Iris pigment epithelial cell (primary cell): ENCODE measurements at places on chromosomes 7 and 10.

DNA sequence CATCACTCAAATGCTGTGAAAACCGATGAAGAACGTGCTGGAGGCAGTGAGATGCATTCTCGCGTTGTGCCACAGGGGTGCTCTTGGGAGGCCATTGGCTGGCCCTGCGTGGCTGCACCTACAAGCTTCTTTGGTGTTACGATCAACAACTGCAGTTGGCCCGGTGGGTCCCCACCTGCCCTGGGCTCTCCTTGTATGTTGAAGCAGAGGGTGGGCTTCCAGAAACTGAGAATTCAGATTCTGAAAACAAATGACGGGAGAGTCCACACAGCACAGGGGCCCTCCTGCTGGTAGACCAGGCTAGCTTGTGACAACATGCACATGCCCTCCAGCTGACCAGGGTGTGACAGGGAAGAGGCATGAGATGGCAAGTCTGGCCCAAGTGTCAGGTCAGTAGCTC is 23.7 kb upstream of the DDC start:
- DNase-seq = no peak

DNA sequence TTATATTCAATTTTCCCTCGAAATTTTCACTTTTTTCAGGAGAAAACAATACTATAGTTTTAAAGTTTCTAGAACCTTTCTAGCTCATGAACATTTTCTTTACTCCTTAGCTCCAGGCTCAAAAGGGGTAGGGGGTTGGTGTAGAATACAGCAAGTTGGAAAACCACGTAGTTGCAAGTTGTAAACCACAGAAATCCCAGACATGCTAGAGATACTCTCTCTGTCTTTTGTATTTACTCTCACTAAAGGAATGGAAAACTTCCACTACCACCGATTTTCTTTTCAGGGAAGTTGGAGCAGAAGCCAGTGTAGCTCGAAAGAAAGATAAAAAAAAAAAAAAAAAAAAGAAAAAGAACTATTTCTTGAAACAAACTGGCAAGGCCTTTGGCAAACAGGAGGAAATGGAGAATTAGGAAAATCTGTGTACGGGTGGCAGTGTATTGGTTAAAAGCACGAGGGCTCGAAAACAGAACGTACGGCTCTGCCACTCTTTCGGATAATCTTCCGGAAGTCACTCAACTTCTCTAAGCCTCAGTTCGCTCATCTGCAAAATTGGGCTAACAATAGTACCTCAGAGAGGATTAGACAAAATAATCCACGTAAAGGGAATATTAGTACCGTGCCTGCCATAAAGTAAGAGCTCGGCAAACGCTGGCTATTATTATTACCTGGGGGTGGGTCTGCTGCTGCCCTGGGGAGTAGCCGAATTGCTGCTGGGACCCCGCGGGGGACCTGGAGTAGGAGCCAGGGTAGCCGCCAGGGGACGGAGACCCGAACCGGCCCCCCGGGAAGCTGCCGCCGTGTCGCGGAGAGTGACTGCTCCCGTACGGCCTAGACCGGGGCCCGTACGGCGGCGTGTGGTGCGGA is 628 bp downstream of the MPLKIP start:
- DNase-seq = peak; percentile 35

DNA sequence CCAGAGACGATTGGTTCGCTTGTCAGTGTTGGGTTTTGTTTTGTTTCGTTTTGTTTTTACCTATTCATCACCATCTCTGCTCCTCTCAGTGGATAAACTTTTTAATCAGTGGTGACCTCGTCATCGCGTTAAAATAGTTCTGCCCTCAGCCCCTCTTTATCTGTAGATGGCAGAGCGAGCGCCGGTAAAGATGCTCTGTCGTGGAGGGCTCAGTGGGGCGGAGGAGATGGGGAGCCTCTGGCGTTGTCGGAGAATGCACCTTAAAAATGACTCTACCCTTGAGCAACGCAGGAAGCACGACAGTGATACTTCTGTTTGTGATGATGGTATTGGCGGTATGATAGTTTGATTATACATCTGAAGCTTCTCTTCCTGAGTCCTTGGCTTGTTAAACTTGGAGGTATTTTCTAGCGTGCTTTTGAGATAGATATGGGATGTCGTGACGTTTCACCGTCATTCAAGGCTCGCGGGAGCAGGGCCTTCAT is 554 bp downstream of the CSGALNACT2 start:
- peak; percentile 68 for DNase-seq

DNA sequence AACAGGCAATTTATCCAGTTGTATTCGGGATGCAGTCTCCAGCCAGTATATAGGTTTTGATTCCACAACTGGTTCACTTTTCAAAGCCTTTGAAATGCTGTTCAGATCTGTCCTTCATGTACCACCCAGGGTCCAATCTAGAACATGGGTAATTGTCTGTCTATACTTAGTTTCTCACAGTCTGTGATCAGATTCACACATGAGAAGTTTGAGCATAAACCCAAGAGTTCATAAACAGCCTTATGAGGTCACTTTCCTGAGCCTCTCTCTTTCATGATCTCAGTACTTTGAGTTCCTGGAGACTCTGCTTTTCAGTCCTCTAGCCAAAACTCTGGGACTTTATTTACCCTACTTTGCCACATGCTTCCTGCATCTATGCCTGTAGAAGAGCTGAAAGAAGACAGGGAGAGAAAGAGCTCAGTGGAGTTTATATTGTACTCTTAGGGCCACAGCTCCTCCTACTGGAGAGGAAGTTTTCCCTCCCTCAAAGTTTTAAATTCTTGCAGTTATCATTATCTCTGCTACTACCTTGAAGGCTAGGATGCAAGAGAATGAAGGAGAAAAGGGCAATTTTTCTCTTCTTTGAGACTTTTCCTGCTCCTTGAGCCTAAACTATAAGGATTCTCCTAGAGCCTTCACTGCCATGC is 172.0 kb downstream of the ZEB1 start:
- DNase-seq = peak; percentile 74

DNA sequence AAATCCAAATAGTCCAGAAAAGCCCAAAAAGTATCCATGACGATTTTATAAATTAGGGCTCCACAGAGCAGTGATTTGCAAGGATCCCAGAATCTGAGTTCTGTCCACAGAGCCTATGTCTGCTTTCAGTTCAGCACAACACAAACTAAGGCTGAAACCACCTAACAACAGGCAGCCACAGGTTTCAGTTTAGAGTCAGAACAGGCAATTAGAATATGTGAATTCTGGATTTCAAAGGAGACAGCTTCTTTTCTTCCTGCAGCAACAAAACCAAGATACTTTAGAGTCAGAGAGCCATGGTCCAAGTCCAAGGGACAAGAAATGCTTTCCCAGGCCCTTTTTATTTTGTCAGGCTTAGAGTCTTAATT is 23.6 kb downstream of the IFIT3 start:
- peak; percentile 63 for DNase-seq

- DNase-seq = peak; percentile 96
These were observed 20.9 kb downstream of the MAP3K8 start for GRCh38 chr10:30454744-30455510.
